ELR (cell line): ENCODE measurements at places on chromosomes 5 and 9.
A peak's percentile ranks its signal among the peaks of the same experiment; 100 is the strongest.

- no peak for DNase-seq
These were observed 4.4 kb downstream of the SETD9 start for GRCh38 chr5:56913766-56914165.

- no peak for DNase-seq
These were observed 15.9 kb upstream of the C5orf63 start for GRCh38 chr5:127089191-127089590.

- no peak for DNase-seq
These were observed 760.9 kb upstream of the WWC1 start for GRCh38 chr5:167530548-167530947.

DNA sequence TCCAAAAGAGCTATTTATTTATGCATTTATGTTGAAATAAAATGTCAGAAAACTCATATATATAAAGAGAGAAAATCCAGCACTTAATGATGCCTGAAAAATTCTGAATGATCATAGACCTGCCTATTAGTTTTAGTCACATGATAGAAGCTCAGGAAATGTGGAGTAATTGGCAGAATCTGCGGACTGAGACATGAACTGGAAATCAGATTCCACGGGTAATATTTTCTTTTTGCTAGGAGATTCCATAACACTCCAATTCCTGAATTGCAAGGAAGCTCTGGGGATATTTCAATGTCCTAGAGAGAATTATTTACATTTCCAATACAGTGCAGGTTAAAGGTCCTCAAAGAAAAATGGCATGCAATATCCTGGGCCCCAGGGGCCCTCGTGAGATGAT, 778.8 kb downstream of the SEMA5A start:
- no peak for DNase-seq

DNA sequence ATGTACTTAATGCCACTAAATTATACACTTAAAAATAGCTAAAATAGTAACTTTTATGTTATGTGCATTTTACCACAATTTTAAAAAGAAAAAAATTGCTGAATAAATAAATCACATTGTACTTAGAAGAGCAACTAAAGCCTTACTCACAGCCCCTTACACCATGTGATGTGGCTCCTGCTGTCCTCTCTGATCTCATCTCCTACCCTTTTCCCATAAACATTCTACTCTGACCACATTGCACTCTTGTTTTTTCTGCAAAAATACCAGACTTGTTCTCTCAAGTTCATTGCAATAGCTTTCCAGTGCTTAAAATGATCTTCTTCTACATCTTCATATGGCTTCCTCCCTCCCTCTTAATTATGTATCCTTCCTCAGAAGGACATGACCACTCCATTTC, 268.4 kb downstream of the ELAVL2 start:
- no peak for DNase-seq

GRCh38 chr9:112112941-112113681, 62.0 kb downstream of the SUSD1 start:
- peak; percentile 82 for DNase-seq

DNA sequence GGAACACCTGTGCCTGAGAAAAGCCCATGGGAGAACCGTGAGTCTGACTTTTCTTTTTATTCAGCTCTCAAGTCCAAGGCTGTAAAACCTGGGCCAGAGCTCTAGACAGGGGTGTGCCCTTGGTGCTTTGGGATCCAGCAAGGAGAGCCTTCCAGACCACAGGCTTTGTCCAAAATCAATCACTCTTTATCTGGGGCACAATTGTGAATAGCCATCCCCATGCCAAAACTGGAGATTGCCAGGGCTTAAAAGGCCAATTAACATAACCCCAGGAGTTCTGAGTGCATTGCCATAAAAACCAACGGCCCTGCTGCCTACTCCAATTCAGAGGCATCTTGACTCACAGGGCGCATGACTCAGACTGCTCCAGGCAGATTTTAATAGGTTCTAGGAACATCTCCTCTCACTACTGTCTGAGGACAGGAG, 391.8 kb downstream of the ARHGEF28 start:
- DNase-seq, result peak; percentile 94

DNA sequence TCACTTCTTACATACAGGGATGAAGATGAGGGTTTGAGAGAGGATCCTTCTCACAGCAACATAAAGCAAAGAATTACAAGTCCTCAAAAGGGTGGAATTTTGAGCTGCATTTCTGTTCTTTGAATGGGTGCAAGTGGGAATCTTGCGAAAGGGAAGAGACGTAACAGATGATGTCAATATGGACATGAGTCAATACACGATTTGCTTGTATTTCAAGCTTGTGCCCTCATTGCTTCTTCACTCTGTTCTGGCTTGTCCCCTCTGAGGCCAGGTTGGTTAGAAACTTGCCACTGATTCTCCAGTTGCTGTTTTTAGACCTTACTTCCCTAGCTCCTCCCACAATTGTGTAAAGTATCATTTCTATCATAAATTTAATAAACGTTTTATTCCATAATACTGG, 104.8 kb upstream of the CLINT1 start:
- no peak for DNase-seq

DNA sequence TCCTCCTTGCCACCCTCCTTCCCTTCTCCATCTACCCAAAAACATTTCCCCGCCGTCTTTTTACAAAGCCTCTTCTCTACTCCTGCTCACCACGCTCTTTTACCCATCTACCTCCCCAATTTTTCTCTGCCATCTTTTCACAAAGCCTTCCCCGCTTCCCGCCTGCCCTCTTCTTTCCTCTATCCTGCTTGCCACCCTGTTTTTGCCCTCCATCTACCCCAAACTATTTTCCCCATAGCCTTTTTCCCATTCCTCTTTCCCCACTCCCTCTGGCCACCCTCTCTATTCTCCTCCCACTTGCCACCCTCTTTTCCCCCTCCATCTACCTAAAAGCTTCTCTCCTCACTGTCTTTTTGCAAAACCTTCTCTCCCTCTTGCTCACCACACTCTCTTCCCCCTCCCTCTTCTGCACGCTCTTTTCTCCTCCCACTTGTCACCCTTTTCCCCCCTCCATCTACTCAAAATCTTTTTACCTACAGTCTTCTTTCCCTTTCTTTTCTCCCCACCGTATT, 19.4 kb upstream of the TRIM52 start:
- no peak for DNase-seq

DNA sequence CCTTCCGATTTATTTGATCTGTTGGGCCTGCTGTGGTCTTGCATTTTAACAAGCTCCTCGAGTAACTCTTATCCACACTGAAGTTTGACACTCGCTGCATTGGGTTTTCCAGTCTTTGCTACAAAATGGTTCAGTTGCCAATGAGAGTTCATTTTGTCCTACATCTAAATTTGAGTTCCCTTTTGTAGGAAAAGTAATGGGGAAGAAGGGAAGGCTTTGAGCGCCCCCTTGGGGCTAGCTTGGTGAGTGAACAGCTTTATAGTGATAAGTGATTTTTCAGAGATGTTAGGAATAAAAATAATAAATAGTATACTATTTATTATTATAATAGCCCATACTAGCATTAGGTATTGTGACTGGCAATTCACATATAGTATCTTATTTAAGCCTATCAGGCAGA, 89.9 kb upstream of the GNAQ start:
- DNase-seq, result peak; percentile 72

GRCh38 chr9:97791542-97791941, 61.5 kb upstream of the FOXE1 start:
- DNase-seq, result no peak

- DNase-seq, result no peak
These were observed 125.3 kb downstream of the GABBR2 start for GRCh38 chr9:98583417-98583816.

GRCh38 chr9:109535365-109535764, 37.3 kb upstream of the PTPN3 start:
- DNase-seq, result no peak

DNA sequence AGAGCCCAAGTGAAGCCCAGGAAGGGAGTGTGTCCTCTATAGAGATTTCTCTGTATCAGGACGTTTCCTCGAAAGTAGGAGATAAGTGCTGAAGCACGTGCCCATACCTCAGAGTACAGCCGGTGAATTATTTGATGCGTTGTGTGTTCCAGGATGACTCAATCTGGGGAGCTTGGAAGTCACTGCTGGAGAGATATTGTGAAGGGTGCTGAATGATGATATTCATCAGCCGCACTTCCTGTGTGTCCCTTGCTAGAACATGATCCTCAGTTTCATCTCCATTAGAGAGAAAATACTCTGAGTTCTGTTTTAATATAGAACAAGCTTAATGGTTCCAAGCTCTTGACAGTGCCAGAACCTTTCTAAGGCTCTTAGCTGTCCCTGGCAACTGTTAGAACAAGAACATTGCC, 402.3 kb upstream of the ADAMTSL1 start:
- peak; percentile 36 for DNase-seq

- no peak for DNase-seq
These were observed 4.4 kb downstream of the ENC1 start for GRCh38 chr5:74636149-74636548.

- DNase-seq, result no peak
These were observed 124.9 kb downstream of the TMEM161B start for GRCh38 chr5:88143693-88144218.

DNA sequence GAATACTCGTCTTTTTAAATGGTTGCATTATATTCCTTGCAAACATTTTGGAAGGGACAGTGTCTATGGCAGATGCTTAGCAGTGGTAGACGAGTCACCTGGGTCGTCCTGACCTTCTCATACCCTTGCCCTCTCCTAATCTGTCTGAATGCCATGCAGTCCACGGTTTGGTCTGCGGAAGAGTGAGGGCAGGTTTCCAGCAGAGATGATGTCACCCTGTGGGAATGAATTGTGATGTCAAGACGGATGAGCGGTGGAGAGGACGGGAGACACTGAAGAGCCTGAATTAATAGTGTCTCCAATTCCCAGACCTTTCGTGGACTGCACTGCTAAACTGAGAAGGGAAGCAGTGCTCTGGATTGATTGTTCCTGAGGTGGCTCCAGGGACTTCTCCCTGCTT, 329.0 kb upstream of the PANK3 start:
- peak; percentile 6 for DNase-seq

DNA sequence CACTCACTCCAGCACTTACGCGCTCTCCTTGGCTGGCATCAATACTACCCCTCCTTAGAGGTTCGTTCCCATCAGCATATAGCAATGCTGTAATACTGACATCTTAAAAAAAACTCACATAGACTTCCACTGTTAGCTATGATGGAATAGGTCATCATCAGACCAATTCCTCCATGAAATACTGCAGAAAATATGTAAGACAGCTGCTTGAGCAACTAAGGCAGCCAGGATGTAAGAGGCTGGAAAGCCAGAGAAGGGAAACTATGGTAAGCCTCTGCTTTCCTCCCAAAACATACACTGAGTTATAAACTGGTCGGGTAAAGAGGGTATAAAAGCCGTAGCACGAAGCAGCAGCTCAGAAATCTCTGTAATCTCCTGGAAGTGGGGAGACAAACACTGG, 33.5 kb downstream of the AUH start:
- DNase-seq, result no peak

DNA sequence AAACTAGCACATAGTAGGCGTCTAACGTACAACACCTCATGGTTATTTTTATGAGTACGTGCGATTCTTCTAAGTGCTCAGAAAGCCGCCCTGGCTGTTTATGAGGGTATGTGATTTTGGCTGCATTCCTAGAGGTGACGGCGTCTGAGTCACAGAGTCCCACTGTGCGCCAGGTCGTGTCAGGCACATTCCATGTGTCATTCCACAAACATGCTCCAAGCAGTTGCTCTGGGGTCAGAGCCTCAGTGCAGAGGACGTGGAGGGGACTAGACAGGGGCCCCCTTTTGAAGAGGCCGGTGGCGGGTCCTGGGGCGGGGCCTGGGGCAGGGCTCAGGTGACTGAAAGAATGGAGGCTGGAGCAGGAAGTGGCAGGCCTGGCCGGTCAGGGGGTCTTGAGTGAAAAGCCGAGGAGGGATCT, 51.9 kb downstream of the NEK6 start:
- peak; percentile 99 for DNase-seq

DNA sequence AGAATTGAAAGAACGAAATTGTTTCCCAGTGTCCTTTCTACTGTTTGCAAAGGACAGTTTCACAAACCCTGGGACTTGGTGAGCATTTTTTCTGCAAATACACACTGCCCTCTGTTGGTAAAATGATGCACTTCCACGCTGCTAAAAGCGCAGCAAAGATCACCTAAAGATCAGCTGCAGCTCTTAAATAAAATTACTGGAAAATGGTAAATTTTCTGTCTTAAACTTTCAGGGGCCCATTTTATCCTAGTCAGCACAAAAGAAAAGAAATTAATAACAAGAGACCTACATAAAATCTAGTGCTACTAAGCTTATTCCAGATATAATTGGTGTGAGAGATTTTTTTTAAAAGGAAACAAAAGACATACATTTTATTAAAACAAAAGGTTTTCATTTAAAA, 566.0 kb downstream of the CAAP1 start:
- DNase-seq, result peak; percentile 55

- peak; percentile 37 for DNase-seq
These were observed 11.6 kb upstream of the CETN3 start for GRCh38 chr5:90421136-90421535.

DNA sequence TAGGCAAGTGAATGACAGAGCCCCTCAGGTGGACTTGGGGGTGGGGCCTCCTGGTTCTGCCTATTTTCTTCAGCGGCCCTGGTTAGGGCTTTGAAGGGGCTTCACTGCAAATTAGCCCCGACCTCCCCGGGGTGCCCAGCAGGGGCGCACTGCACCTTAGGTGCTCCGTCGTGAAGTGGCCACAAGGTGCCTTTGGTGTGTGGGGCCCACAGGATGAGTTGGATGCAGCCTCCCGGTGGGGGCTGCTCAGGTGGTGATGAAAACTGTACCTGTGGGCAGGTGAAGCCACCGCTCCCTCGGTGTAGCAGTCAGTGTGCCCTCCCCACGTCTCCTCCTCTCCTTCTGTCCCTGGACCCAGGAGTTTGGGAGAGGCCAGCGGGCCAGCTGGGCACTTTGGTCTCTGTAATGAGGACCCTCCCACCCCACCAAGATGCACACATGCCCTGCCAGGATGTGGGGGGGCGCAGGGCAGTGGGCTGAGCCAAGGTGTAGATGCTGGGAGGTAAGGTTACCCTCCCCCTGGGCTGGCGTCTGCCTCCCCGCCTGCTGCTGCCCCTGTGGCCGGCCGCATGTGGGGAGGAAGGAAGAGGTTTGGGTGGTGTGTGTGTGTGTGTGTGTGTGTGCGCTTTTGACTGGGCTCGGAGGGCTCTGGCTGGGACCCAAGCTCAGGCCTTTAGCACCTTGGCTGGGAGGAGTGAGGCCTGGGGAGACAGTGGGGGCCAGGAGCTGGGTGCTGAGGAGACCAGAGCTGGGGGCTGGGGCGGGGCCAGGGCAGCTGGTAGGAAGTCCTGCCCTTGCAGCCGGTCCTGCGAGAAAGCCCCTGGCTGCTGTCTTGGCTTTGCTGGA, 55.6 kb downstream of the RXRA start:
- DNase-seq, result no peak

- DNase-seq, result no peak
These were observed 133.9 kb upstream of the FBN2 start for GRCh38 chr5:128671943-128672342.

DNA sequence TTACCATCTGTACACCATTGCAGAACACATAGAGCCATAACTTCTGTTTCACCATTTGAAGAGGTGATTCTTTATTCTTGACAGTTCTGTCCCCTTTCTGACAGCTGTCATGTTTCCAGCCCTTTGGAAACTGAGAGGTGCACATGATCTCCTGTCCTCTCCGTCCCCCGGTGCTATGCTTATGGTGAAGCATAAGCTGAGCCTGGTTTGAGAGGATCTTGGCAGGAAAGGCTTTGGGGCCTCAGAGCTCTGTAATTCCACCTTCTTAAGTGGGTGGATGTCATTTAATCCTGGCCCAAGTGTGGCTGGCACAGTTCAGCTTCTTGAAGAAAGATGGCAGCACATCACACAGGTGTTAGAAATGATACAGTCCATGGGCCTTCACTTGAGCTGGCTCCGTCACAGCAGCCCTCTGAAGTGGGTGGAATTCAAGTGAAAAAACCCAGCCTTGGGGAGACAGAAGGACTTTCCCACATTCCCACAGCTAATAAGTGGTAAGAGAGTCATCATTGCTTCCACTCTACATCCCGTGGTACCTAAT, 30.7 kb upstream of the GRPEL2 start:
- no peak for DNase-seq

GRCh38 chr5:76038212-76038611, 45.0 kb upstream of the SV2C start:
- DNase-seq, result no peak
